ENCODE measurements at places on chromosomes 5 and 9.

DNA sequence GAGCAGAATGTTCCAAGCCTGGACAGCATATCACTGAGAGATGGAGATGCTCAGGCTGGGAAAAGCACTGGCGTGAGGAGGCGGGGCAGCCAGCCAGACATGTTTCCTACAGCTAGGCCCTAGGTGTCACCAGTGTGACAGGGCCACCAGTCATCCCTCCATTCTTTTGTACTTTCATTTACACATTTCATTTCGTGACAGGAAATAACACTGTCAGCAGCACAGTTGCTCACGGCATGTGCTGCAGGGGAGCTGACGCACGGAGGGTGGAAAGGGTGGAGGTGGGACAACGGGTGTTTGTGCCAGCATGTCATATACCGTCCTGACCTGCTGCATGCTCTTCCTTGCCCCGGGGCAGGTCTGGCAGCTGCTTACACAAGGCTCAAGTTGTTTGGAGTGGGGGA, 14.8 kb upstream of the CEMIP2 start:
- H3K4me3 ChIP-seq, result peak overlapping the region; percentile 70
- H3K4me1 ChIP-seq, result peaks cover 34% of the 10 kb centered on the region
- no peaks in the 10 kb centered on the region for H3K27me3 ChIP-seq
- H3K36me3 ChIP-seq, result peaks cover 5% of the 10 kb centered on the region
- peak overlapping the region; percentile 92 for H3K27ac ChIP-seq

DNA sequence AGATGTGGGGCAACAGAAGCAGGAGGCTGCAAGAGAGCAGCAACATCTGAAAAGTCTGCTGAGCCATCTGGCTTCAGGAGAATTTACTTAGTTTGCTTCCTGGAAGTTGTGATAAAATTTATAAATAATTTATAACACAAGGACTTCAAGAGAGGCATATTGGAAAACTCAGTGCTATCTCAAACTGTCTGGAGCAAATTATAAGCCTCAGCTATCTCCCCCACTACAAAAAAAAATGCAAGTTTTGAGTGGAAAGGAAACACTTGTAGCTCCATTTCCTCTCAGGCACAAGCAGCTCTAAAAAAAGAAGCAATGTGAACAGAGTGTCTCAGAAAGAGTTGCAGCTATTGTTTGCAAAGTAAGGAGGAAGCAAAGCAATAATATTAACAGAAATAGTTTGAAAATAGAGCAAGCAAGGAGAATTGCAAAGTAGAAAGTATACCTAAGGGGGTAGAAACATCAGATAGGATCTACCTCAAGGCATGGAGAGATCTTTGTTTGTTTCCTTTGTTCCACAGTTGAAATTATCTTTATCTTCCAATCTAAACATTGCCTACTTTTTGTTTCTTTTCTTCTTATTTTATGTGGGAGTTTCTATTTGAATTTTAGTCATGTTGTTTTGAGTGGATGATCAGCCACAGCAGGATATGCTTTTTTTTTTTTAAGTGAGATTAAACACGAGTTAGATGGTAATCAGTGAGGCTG, 55.9 kb upstream of the IL6ST start:
- peaks cover 6% of the 10 kb centered on the region for H3K36me3 ChIP-seq
- peaks cover 9% of the 10 kb centered on the region for H3K4me1 ChIP-seq
- H3K4me3 ChIP-seq, result no peak overlapping the region
- peak overlapping the region; percentile 52 for H3K27ac ChIP-seq

DNA sequence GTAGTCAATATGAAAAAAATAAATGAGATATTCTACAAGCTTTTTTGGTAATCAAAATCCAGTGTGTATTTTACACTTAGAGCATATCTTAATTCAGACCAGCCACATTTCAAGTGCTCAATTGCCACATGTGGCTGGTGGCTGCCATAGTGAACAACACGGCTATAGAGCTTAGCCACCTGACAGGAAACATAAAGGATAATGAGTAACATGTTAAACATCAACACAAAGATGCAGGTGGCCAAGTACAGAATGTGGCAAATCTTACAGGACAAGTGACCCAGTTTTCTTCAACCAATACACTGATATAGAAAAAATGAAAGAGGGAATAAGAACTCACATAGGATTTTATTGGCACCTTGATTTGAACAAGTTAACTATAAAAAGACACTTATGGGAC, 61.4 kb downstream of the KIF24 start:
- no peak overlapping the region for H3K27ac ChIP-seq
- H3K4me1 ChIP-seq, result no peaks in the 10 kb centered on the region
- no peak for ATAC-seq
- H3K36me3 ChIP-seq, result no peaks in the 10 kb centered on the region
- H3K4me3 ChIP-seq, result no peak overlapping the region

DNA sequence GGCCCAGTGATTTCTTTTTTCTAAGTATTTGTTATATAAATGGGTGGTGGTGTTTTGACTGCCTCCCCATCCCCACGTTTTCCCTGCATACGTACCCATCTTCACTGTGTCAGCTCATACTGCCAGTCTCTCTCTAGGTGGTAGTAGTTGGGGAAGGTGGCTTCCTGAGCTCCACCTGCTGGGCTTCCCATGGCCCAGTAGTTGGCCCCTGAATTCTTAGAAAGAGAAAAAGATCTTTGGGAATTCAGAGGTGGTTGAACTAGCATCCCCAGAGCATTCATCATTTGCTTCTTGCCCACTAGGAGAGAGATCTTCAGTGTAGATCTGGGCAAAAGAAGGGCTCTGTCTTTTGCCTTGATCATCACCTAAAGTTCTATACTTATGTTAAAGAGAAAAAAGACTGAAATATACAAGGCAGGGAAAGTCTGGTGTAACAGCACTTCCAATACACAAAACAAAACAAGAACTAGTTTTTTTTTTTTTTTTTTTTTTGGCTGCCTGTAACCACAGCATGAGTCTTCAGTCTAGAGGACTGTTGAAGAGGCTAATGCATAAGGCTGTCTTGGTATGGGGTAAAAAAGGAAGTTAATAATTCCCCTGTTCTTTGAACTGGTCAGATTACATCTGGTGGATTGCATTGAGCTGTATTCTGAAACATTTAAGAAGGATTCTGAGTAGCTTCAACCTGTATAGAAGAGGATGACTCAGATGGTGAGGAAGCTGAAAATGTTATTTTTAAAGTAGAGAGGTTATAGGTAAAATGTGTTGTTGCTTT, 128.7 kb downstream of the ATG10 start:
- no peaks in the 10 kb centered on the region for H3K27me3 ChIP-seq
- H3K27ac ChIP-seq, result no peak overlapping the region
- peak; percentile 92 for ATAC-seq
- H3K36me3 ChIP-seq, result no peaks in the 10 kb centered on the region
- peaks cover 10% of the 10 kb centered on the region for H3K4me1 ChIP-seq

GRCh38 chr5:38622723-38623129, 66.3 kb upstream of the LIFR start:
- H3K4me3 ChIP-seq, result no peak overlapping the region
- H3K27me3 ChIP-seq, result no peaks in the 10 kb centered on the region
- no peak overlapping the region for H3K27ac ChIP-seq
- ATAC-seq, result no peak

DNA sequence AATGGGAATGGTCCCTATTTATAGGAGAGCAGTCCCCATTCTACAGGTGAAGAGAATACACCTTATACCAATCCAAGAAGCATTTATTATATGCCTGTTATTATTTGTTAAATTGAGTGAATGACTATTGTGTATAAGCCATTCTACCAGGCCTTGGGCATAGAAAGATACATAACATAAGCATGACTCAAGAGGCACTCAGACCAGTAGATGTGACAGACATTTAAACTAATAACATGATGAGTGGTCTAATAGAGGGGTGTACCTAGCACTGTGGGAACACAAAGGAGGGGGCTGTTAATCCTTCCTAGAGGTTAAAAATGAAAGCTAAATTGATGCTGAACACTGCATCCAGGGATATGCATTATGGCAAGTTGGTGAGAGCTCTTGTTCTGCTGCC, 145.0 kb upstream of the TNC start:
- H3K27ac ChIP-seq, result no peak overlapping the region
- H3K4me1 ChIP-seq, result no peaks in the 10 kb centered on the region
- H3K4me3 ChIP-seq, result no peak overlapping the region
- no peak for ATAC-seq
- H3K27me3 ChIP-seq, result no peaks in the 10 kb centered on the region
- no peaks in the 10 kb centered on the region for H3K36me3 ChIP-seq

DNA sequence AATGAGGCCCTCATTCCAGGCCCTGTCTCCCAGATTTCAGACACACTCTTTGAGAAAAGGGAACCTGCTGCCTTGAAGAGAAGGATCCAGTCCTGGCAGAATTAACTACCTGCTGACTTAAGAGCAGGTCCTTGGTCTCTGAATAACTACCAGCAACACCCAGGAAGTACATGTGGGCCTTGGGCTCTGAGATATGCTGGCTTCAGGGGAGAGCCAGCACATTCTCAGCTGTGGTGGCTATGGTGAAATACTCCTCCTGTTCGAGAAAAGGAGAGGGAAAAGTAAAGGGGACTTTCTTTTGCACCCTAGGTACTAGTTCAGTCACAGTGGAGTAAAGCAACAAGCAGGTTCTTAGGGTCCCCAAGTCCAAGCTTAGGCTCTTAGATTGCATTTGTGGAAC, 120.0 kb downstream of the HMHB1 start:
- H3K36me3 ChIP-seq, result no peaks in the 10 kb centered on the region
- no peaks in the 10 kb centered on the region for H3K4me1 ChIP-seq
- ATAC-seq, result no peak
- peaks cover 16% of the 10 kb centered on the region for H3K27me3 ChIP-seq
- H3K27ac ChIP-seq, result no peak overlapping the region

- H3K27me3 ChIP-seq, result no peaks in the 10 kb centered on the region
- no peaks in the 10 kb centered on the region for H3K36me3 ChIP-seq
- no peak overlapping the region for H3K27ac ChIP-seq
- H3K4me3 ChIP-seq, result no peak overlapping the region
Measured at GRCh38 chr5:84204772-84205171, 179.9 kb downstream of the EDIL3 start.

GRCh38 chr5:32859211-32859641, 148.1 kb downstream of the NPR3 start:
- H3K27ac ChIP-seq, result no peak overlapping the region
- no peaks in the 10 kb centered on the region for H3K36me3 ChIP-seq
- H3K4me1 ChIP-seq, result no peaks in the 10 kb centered on the region
- no peak overlapping the region for H3K4me3 ChIP-seq
- no peak for ATAC-seq

- no peak for ATAC-seq
- no peaks in the 10 kb centered on the region for H3K27me3 ChIP-seq
- H3K4me1 ChIP-seq, result peaks cover 55% of the 10 kb centered on the region
- no peaks in the 10 kb centered on the region for H3K36me3 ChIP-seq
Measured at GRCh38 chr5:173744551-173744950, 128.1 kb upstream of the BOD1 start.

- H3K4me1 ChIP-seq, result peaks cover 18% of the 10 kb centered on the region
- H3K27me3 ChIP-seq, result no peaks in the 10 kb centered on the region
- no peaks in the 10 kb centered on the region for H3K36me3 ChIP-seq
- peak overlapping the region; percentile 30 for H3K27ac ChIP-seq
Measured at GRCh38 chr5:54469622-54470021, 14.1 kb downstream of the HSPB3 start.

DNA sequence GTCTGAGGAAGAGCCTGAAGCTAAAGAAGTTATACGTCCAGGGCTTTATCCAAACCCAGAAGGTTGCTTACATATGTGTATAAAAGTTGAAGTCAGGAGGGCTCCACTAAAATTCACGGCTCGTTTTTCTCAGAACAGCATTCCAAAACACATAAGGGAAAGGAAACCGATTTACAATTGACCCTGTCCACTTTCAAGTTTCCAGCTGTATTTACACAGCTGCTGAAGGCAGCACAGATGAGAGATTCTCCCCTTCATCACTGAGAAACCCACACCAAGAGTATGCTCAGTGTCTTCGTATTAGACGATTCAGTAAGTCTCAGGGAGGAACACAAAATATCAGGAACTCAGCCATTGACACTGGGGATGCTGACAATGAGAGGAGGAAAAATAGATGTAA, 5.9 kb upstream of the NREP start:
- no peaks in the 10 kb centered on the region for H3K36me3 ChIP-seq
- H3K27me3 ChIP-seq, result peaks cover 17% of the 10 kb centered on the region
- peaks cover 5% of the 10 kb centered on the region for H3K4me1 ChIP-seq
- H3K27ac ChIP-seq, result no peak overlapping the region

DNA sequence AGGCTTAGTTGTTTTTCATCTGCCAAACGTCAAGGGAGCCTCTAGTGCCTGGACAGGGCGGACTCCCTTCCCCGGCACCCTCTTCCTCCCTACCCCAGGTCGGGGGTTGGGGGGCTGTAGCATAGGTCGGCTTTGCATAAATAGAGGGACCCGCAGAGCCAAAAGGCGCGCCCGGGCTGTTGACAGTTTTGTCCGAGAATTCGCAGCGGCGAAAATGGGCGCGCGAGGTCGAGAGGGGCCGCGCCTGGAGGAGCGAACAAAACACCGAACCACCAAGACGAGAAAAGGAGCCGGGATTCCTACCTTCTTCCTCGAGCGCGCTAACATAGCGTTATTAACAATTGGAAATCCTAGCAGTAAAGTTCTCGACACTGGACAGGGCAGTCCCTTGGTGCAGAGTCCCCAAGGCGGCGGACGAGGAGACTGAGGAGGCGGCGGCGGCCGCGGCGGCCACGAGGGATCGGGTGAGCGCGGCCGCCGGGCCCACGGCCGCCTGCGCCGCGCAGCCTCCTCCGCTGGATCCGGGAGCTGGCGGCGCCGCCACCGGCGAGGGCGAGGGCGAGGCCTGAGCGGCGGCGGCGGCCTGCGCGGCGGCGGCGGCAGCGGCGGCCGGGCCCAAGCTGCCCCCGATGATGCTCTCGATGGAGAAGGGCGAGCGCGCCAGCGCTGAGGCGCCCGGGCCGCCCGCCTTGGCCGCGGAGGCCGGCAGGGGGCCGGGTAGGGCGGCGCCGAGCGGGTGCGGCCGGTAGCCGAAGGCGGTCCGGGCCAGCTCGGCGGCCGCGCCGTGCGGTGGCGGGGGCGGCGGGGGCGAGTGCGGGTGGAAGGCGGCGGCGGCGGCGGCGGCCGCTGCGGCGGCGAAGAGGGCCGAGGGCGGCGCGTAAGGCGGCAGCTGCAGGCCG, 1.7 kb downstream of the FOXD1 start:
- peak overlapping the region; percentile 64 for H3K4me3 ChIP-seq
- peaks cover 14% of the 10 kb centered on the region for H3K4me1 ChIP-seq
- no peaks in the 10 kb centered on the region for H3K36me3 ChIP-seq
- peak; percentile 51 for ATAC-seq
- H3K27me3 ChIP-seq, result peaks cover 52% of the 10 kb centered on the region

All from stimulated activated memory B cell treated with anti-CD40 and anti-IgM and Interleukin-4, amounts not matched to agents 10 μg/mL and 1 μg/mL and 100 μg/mL, for 72 hours (primary cell).